ENCODE measurements at places on chromosomes 6 and 20. TPM values are rescaled to one million over a fixed set of nuclear protein-coding genes. Genes with fewer than 3 reads are reported as not detected.

GRCh38 chr20:16434062-16434664 is 139.1 kb downstream of the KIF16B start:
- no peak overlapping the region for H3K27ac ChIP-seq
- no peaks in the 10 kb centered on the region for H3K4me1 ChIP-seq
- no peak overlapping the region for H3K4me3 ChIP-seq
- H3K27me3 ChIP-seq = no peaks in the 10 kb centered on the region
- DNase-seq = peak; percentile 28

DNA sequence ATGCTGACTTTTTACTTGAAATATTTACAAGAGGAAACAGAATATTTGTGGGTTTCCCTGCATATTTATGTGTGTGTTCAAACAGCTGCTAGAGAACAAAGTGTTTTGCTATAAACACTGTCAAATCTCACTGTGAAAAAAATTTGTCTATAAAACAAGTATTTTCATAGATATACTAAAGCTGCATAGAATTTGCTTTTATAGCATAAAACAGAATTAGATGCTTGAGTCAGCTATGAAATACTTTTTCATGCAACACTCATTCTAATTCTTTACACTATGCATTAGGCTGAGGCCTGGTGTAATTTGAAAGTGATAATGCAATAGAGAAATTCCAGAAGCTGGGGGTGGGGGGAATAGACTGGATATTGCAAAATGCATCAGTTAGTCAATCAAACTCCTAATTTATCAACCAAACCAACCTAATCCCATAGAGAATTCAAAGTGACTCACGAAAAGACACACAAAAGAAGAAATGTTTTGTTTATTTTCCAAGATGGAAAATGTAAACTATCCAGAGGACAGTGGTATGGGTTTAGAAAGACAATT is 148.2 kb downstream of the LAMA2 start:
- H3K27ac ChIP-seq = no peak overlapping the region
- no peak overlapping the region for H3K4me3 ChIP-seq
- DNase-seq = no peak
- H3K27me3 ChIP-seq = no peaks in the 10 kb centered on the region

The FAM184A gene
- 0.85 TPM for total RNA-seq

GRCh38 chr20:5910186-5910585 is 40.1 kb downstream of the TRMT6 start:
- no peaks in the 10 kb centered on the region for H3K4me1 ChIP-seq
- no peak for DNase-seq
- no peaks in the 10 kb centered on the region for H3K36me3 ChIP-seq
- no peak overlapping the region for H3K27ac ChIP-seq
- no peak overlapping the region for H3K4me3 ChIP-seq

- no peak for DNase-seq
- no peak overlapping the region for H3K27ac ChIP-seq
- H3K36me3 ChIP-seq = no peaks in the 10 kb centered on the region
- H3K4me3 ChIP-seq = no peak overlapping the region
Measured at GRCh38 chr6:44575644-44576043, 188.1 kb downstream of the CDC5L start.

DNA sequence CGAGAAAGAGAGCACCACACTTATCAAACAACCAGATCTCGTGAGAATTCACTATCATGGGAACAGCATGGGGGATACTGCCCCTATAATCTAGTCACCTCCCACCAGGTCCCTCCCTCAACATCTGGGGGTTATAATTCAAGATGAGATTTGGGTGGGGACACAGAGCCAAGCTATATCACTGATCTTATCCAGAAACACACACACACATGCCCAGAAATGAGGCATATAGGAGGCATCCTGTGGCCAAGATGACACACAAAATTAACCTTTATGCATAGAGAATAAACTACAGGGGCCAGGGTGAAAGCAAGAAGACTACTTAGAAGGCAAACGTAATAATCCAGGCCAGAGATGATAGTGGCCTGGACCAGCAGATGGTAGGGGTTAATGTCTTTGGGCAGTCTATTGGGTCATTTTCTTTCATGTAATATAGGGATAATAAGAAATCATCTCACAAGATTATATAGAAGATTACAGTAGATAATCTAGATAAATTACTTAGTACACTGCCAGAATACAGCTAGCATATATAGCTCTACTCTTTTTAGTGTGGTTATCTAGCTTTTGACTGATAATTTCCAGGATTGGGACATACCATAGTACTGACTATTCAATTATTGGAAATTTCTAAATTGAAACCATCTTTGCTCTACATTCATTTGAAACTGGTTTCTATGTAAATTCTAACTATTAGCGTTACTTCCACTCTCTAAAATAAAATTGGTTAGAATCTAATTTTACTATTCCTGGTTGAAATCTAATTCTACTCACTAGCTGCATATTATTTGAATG is 20.0 kb downstream of the RNF144B start:
- DNase-seq = no peak
- peaks cover 13% of the 10 kb centered on the region for H3K4me1 ChIP-seq
- no peaks in the 10 kb centered on the region for H3K27me3 ChIP-seq
- H3K27ac ChIP-seq = no peak overlapping the region
- H3K4me3 ChIP-seq = no peak overlapping the region

The CCN6 gene
- total RNA-seq = not detected
